ENCODE measurements at places on chromosomes 2 and 18.

DNA sequence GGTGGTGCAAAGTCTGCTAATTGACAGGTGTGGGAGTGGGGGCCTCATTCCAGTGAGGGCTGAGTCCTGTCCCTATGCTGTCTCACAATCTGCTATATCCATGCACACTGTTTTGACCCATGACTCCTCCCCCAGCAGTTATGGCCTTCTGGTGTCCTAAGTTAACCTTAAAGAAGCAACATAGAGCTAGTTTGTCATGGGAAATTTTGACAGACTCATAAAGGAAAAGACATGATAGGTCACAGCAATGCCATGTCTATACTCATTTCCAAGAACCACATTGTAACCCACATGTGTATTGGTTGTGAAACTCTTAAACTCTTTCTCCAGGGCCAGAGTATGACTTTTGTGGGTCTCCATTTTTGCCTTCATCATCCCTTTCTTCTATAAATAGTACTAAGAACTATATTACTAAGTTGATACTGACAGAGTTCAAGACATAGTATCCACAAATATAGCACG lies 78.2 kb upstream of the SLC1A4 start:
- no peak for DNase-seq

- peak; percentile 58 for DNase-seq
Measured at GRCh38 chr2:112579241-112579640, 5.2 kb upstream of the CHCHD5 start.

DNA sequence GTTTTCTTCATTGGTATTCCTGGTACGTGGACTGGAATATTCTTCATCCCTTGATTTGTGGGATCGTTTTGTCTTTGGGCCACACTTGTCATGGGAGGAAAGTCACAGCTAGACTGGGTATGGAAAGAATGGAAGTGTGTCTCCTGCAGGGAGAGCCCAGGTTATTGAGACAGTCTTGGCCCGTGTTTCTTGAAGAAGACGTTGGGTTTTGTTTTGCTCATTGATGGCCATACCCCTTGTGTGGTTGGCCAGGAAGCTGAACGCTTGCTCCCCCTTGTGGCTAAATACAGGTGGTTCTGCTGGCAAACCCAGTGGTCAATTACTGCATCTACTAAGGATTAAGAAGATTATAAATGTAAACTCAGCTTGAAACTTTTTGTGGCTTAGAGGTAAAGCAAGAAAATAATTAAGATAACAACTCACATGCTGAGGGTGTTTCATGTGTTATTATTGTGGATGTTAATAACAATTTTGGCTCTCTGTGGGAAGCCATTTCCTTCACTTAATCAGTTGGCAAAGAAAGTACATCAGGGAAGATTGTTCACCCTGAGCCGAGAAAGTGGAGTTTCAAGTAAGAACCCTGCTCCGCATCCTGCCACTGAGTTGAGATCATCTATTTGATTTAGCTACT lies 91.8 kb downstream of the NEDD4L start:
- DNase-seq: peak; percentile 54

DNA sequence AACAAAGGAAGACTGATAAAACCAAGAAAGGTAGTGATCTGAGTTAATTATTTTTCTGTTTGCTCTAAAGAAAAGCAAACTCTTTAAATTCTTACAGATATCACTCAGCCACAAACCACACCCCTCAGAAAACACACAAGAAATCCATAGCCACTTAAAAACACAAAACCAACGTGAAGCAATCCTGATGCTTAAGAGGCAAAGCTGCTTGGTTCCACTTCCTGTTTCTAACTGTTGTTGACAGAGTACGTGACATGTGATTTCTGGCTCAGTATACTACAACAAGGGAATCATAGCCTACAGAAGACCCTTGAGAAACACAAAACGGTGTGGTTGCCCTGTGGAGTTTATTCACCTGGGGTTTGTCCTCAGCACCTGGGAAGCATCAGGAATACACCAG lies 240.9 kb upstream of the APCDD1 start:
- DNase-seq: no peak

DNA sequence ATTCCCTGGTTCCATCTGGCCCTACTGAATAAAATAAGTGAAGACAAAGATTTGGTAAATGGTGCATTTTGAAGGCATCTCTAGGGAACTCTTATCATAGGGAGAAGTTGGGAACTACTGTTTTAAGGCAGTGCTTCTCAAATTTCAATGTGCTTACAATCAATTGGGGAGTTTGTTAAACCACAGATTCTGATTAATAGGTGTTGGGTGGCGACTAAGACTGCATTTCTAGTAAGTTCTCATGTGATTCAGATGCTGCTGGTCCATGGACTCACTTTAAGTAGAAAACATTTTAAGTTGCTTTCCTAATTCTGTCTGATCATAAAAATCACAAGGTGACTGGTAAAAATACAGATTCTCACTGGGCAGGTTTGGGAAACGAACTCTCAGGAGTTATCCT lies 14.6 kb downstream of the FARSB start:
- DNase-seq: no peak

DNA sequence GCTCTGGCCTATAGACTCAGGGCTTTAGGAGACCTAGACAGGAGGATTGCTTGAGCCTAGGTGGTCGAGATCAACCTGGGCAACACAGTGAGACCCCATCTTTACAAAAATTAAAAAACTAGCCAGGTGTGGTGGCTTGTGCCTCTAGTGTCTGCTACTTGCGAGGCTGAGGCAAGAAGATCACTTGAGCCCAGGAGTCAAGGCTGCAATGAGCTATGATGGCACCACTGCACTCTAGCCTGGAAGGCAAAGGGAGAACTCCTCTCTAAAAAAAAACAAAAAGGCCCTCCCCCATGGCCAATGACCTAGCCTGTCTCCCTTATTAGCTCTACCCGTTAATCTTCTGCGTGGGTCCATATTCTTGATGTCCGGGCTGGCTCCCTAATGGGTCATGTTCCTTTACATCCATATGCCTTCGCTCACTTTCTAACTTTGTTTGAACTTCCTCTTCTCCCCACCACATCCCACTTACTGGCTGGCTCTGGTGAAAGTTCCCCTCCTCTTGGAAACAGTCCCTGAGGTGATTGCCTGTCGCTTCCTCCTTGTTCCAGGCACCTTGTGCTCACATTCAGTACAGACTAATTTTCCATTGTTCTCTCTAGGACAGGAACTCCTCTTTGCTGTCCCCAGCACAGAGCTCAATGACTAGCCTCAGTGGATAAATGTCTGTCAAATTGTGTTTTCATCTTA lies 103.0 kb downstream of the AFF3 start:
- DNase-seq: no peak

DNA sequence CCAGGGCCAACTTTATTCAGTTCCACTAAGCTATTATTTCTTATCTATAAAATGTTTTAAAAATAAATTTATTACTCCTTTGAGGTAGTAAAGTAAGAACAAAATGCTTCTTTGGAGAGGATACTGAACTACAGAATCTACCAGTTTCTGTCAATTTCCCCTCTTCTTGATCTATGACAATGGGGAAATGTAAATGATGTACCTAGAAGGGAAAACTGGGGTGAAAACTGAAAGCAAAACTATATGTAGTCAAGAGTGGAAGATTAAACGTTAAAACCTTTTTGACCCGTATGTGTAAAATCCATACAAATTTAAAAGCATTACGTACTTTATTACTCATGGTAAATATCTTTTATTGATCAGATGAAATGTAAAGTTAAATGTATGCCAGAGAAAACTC lies 1287.8 kb upstream of the TMEFF2 start:
- DNase-seq: no peak

GRCh38 chr18:7844017-7844416 lies 276.9 kb downstream of the PTPRM start:
- DNase-seq: no peak

- DNase-seq: no peak
Measured at GRCh38 chr18:56306797-56307196, 331.6 kb downstream of the TXNL1 start.

DNA sequence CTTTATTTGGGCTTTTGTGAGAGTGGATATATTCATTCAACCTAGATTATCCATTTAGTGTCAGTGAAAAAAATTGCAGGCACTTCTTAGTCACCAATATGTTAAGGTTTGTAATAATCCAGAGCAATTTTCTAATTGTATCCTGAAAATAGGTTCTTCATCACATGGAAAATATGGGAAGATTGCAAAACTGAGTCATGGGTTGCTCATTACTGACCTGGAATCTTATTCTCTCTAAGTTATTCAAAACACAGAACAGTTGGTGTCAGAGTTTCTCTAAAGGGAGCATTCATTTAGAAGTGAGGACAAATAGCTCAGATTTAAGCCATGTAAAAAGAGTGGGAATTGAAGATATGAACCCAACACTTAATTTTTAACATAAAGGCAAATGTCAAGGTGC lies 181.3 kb downstream of the IKZF2 start:
- no peak for DNase-seq

Measured in NCI-H1694 (cell line).